Choroid plexus epithelial cell (primary cell): ENCODE measurements at places on chromosomes 13 and 19.

GRCh38 chr19:12034620-12035019 is 859 bp downstream of the ZNF433 start:
- DNase-seq: peak; percentile 31

- peak; percentile 79 for DNase-seq
These were observed 305.1 kb downstream of the ITGBL1 start for GRCh38 chr13:101757446-101758039.

GRCh38 chr13:113401452-113402415 is 37.8 kb upstream of the GRTP1 start:
- no peak for DNase-seq

DNA sequence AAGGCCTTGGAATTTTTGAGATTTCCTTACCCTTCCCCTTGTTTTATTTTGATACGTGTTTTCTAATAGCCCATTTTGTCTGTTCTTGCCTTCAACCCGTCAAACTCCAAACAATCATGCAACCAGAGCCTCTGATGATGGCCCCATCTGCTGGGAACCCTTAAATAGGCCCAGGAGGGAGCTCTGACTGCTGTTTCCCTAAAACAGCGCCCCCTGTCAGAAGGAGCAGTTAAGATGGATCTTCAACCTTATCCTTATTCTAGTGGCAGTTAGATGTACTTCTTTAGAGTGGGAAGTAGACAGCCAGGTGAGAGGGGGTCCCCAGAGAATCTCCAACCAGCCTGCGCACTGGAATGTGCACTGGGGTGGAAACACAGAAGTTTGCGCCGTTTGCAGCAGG is 1031.0 kb upstream of the PCDH9 start:
- no peak for DNase-seq

- no peak for DNase-seq
These were observed 1.2 kb downstream of the LYPD3 start for GRCh38 chr19:43464134-43464775.

DNA sequence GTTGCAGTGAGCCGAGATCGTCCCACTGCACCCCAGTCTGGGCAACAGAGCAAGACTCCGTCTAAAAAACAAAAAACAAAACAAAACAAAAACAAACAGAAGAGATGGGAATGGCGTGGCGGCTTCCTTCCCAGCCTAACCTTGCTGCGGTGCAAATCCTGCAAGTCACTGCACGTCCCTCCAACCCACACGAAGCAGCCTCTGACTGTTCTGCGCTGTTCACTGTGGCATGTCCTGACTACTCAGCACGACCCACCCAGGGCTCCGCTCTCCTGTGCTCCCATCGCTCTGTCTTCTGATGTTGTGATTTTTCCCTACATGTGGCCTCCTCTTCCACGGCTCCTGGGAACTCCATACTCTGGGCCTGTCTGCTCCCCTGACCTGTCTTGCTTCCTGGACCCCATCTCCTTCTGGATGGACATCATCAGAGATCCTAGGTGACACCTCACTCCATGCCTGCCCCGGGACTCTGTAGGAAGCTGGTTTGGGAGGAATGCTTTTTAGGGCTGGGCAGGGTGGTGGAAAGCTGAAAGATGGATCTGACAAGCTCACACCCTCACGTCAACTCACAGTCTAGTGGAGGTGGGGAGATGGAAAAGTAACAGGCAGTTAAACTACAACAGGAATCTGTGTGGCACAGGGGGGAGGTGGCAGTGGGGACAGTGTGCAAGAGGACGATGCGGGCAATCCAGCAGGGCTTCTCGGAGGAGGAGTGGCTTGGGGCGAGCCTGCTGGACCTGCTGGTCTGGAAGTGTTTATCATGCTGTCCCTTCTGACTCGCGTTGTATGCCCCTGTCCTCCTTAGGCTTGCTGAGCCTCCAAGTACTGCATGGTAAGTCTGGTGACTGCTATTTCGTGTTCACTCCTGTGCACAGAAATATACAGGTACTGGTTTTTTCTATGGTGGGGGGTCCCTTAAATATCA is 18.8 kb downstream of the ZSCAN5A start:
- no peak for DNase-seq

GRCh38 chr13:57045826-57046546 is 94.7 kb upstream of the PRR20A start:
- no peak for DNase-seq

- no peak for DNase-seq
These were observed 14.8 kb downstream of the RB1 start for GRCh38 chr13:48318377-48318811.

DNA sequence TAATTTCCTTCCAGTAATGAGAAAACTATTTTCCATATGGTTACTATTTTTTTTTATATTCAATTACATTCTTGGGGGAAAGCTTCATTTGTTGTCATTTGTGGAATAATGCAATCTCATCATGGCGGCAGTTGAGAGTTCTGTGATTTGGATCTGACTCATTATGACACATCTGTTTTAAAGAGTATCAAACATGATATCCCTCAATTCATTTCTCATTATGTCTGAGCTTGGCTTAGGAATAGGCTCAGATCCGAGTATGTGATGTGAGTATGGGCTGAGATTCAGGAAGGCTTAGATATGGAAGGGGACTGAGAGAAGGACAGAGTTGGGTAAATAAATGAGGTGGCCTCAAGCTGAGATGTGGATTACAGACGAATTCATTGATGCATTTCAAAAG is 64.4 kb downstream of the POSTN start:
- DNase-seq: peak; percentile 45

GRCh38 chr19:15443838-15444237 is 5.9 kb downstream of the WIZ start:
- no peak for DNase-seq

GRCh38 chr19:3862826-3863500 is 5.9 kb downstream of the ZFR2 start:
- DNase-seq: no peak

- DNase-seq: peak; percentile 95
These were observed 31.9 kb downstream of the PTPRS start for GRCh38 chr19:5308451-5309437.

GRCh38 chr13:51620165-51620983 is 36.1 kb downstream of the WDFY2 start:
- DNase-seq: peak; percentile 22

- DNase-seq: no peak
These were observed 121.8 kb upstream of the OBI1 start for GRCh38 chr13:78780708-78781107.

DNA sequence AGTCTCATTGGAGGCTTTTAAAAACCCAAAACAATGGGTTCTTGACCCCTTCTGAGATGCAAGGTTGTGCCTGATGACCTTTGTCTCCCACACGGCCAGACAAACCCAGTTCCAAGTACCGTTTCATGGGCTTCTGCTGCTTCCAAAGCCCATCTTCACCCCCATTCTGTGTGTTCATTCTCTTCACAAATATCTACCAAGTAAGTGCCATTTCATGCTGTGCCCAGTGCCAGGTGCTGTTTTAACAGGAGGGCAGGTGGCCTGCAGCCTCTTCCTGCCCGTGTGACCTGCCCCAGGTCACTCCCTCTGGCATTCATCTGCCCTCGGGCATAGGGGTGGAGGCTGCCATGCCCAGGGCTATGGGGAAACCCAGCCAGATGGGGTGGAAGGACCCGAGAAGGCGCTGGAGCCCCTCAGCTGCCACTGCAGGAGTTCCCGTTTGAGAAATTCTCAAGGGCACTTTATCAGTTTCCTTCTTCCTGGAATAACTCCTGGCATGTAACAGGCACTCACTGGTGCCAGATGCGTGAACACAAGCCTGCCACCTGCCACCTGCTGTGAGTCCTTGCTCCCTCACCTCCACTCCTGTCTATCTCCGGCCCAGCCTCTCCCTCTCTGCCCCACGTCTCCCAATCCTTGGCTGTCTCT is 12.5 kb downstream of the CAPN12 start:
- DNase-seq: no peak

DNA sequence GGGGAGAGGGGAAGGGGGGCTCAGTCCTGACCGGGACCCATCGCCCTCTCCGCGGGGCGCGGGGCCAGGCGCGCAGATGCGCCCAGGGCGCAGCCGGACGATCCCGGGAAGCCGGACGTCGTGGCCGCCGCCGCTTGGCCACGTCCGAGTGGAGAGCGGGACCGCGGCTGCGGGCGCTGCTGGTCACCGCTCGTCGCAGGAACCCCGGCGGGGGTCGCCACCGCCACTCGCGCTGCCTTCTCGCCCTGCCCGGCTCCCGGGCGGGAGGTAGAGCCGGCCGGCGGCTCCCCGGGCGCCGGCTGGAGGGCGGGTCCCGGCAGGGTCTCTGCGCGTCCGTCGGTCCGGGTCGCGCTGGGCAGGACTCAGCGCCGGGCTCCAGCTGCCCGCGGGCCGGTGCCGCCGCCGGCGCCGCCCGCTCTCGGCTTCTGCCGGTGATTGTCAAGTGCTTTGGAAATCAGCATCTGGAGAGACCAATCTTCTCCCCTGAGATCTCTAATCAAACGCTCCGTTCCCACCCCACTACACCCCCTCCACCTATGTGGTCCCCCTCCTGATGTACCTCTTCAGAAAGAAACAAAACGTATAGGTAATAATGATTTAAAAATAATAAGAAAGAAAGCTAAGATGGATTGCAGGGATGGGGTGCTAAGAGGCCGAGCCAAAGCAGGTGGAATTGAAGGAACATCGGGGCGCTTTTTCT is 464.4 kb downstream of the ITGBL1 start:
- DNase-seq: no peak

GRCh38 chr19:31261603-31262212 is 87.5 kb downstream of the TSHZ3 start:
- DNase-seq: peak; percentile 33

GRCh38 chr13:67296511-67296910 is 66.4 kb upstream of the PCDH9 start:
- DNase-seq: peak; percentile 6

- no peak for DNase-seq
These were observed 366.4 kb upstream of the SPRY2 start for GRCh38 chr13:80707000-80707983.

GRCh38 chr13:25111585-25111956 is 15.6 kb downstream of the PABPC3 start:
- DNase-seq: peak; percentile 36

GRCh38 chr19:15633082-15633835 is 7.4 kb upstream of the CYP4F3 start:
- DNase-seq: no peak

DNA sequence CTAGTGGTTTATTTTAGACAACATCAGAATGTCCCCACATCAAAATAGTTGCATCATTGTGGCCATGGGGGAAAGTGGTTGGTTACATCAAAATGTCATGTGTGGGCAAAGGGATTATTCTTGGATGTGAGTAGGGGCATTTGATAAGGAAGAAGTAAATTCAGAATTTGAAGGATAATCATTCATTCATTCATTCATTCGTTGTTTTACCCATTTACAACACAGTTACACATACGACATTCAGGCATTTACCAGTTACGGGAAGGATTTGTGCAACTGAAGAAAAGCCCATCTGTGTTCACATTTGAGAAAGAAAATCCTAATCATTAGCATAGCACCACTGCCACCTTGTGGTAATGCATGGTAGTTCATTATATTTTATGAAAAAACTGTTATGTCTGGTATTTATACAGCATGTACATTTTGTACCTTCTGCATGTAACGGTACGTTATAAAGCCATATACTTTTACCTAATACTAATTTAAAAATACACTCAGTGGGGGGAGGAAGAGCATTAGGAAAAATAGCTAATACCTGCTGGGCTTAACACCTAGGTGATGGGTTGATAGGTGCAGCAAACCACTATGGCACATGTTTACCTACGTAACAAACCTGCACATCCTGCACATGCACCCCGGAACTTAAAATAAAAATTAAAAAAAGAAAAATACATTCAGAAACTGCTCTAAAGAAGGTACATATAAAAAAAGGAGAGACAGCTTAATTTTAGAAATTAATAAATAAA is 62.1 kb downstream of the DGKH start:
- DNase-seq: peak; percentile 90

GRCh38 chr19:15247107-15248014 is 15.1 kb upstream of the EPHX3 start:
- peak; percentile 17 for DNase-seq

DNA sequence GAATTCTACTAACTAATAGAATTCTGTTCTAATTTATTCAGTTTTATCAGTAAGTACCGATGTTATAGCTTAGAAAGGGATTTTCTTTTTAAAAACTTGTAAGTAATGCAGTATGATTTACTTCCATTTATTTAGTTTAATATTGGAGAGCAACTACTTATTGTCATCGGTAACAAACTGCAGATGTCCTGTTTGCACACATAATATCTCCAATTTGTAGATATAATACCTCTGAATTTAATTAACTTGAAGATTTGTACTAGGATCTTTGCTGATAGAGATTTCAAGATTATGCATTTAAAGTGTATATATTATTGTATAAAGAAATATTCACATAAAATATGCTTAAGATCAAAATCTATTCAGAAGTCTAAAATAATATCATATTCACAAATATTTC is 356.7 kb downstream of the PCDH17 start:
- DNase-seq: no peak
